ENCODE measurements at places on chromosomes 6 and 20.

GRCh38 chr6:139627091-139627490 lies 252.6 kb upstream of the CITED2 start:
- no peak for DNase-seq

GRCh38 chr20:10853176-10853575 lies 179.4 kb upstream of the JAG1 start:
- DNase-seq, result no peak

DNA sequence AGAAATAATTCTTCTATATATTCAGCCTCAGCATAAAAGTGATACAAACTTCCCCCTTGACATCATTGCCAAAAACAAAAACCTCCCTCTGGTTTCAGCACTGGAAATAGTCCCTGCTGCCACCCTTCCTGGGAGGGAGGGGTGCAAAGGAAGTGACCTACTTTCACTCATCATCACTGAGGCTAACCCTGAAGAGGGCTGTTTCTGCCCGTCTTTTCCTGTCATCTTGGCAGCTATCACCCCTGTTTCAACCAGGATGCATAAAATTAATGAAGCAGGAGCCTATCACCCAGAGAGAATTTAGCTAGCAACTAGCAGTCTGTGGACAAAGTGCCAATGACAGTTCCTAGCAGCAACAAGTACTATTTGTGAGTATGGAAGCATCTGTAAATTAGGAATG lies 397.8 kb downstream of the LAMA2 start:
- DNase-seq, result peak; percentile 89

GRCh38 chr6:45432977-45433376 lies 55.2 kb upstream of the SUPT3H start:
- no peak for DNase-seq

DNA sequence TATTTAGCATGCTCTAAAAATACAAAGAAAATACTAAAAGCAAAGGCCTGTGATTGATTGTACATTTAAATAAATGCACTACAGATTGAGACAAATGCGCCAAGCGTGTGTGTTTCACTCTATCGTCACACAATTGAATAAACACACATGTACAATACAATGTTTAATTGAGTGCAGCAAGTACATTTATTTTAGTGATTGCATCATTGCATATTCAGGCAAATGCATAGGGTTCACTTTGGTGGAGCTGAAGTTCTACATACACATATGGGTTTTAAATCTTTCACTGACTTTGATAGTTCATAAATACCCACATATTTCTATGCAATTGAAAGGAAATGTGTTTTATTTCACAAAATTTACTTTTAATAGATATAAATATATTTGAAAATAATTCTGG lies 750.6 kb upstream of the MMS22L start:
- no peak for DNase-seq

DNA sequence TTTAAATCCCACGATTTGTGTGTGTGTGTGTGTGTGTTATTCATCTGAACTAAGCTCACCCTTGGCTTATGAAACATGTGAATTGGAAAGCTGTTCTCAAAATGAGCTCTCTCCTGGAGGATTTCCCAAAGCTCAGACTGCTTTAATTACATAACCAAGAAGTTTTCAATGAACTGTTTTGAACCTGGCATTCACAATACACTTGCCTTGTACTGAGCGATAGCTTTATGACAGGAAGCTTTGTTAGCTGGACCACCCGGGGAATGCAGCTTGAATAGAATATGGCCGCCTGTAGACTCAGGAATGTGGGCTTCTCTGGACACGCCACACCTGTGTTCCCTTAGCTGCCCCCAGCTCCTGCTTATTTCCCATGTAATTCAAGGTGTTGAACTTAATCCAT lies 71.4 kb upstream of the PREP start:
- DNase-seq, result no peak

- no peak for DNase-seq
Observed at GRCh38 chr20:48008850-48009515, 223.7 kb upstream of the SULF2 start.

- no peak for DNase-seq
Observed at GRCh38 chr6:42569102-42570028, 5.5 kb downstream of the UBR2 start.

DNA sequence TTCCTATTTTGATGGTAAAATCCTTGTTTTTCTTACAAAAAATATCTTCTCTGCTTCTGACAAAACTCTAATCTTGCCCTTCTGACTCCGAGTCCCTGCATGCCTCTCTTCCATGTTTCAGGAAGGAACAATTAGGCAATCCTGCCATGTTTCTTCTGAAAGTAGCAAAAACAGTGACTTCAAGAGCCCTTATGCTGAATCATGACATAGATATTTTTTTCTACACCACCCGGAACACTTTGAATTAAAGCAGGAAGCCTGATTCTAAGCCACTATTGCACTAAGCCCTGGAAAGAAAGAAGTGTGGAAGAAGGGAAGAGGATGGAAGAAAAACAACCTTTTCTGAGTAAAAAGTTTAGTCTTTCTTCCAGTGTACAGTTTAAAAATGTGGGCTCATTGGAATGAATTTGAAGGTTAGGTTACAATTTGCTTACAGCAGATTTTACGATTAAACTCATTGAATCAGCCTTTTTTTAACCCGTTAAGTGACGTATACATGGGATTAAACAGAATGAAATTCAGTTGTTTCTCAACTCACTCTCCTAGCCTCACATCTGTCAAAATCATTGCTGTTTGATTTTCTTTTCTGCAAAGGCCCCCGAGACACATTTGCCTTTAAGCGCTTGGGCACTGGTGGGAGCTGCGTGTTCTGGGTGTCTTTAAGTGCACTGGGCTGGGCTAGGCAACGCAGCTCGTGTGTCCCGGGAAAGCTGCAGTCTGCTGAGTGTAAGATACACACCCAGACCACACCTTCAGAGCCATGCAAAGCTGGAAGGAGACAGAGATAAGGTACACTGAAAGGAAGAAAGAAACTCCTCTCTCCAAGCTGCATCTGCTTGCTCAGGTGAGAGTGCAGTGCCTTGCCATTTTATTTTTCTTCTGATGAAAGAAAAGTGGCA lies 159.4 kb upstream of the CITED2 start:
- no peak for DNase-seq

- no peak for DNase-seq
Observed at GRCh38 chr20:15842872-15843271, 730.4 kb downstream of the KIF16B start.

DNA sequence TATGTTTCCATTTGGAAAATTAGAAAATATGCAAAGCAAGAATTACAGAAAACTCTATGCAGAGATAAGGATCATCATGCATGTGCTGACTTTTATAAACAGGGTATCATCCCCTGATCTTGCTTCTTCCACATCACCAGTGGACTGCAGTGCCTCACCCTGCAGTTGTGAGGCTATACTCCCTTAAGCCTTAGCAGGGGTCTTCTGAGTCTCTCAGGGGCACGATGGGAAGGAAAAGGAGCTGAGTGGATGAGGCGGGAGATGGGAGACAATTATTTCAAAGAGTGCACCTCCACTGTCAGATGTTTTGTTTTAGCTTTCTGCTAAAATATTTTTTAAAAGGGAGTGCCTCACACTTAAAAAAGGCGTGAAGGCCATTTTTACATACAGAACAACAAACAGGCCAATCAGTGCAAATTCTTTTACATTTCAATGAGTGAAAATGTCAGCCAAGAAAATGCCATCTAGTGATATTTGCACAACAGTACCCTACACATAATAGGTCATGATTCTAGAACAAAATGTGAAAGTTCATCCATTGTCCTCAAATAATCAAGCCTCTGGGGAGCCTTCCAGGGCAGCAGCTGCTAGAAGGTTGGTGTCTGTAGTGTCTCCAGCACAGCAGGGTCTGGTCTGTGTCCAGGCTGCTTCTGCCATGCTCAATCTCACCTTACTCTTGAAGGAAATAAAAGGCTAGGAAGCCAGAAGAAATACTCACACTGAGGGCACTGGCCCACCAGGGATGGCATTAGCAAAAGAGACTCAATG lies 13.2 kb upstream of the SERPINB9 start:
- DNase-seq, result no peak

DNA sequence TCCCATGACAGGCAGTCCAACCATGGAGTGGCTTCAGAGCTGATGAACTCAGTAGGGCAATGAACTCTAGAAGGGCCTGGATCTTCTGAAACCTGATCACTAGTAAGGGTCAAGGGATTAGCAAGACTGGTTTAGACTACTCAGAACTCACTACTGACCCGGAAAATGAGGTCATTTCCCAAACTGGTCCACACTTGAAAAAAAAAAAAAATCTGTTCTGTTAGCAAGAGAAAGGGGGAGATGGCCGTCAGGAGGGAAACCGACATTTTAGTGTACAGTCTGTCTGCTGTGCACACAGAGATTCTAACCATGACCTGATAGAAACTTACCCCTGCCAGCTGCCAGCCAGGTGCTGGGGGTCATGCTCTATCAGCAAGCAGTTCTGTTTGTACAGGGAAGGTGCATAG lies 262.4 kb upstream of the AGPAT4 start:
- DNase-seq, result no peak

- DNase-seq, result peak; percentile 98
Observed at GRCh38 chr6:89999154-89999553, 104.9 kb downstream of the GJA10 start.

- no peak for DNase-seq
Observed at GRCh38 chr6:14417377-14417776, 299.8 kb downstream of the CD83 start.

- DNase-seq, result peak; percentile 85
Observed at GRCh38 chr20:3751675-3752385, 15.7 kb downstream of the ADISSP start.

DNA sequence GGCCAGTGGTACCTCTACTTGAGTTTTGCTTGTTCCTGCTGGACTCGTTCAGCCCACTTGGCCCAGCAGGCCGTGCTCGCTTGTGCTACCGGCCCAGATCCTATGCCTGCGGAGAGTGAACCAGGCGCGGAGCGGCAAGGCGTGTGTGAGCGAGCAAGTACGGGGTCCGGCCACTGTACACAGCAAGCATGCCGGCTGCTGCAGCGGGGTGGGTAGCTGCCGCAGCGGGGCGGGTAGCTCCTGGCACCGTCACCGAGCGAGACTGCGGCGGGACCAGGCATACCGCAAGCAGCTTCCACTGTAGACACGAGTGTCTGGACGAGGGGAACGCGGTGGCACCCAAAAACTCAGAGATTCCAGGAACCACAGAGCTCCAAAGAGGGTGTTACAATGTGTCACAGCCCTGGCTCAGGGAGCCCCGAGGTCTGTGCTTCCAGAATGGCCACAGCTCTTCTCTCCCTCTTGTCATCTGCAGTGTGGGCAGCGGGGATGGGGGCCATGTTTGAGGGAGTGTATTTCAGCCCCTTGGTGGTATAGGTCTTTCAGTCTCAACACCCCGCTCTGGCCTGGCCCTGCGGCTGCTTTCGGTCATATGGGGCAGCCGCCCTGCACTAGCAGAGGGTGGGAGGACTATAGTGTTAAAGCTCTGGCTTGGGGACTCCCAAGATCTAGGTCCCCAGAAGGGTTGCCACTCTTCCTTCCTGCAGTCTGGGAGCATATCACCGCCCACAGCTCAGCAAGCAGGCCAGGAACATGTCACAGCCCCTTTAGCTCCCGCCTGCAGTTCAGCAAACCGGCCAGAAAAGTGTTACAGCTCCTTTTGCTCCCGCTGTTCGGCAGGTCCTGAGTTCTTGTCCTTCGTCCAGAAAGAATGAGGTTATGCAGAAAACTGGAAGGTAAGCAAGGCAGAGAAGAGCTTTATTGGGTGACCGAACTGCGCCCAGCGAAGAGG lies 6.1 kb upstream of the RWDD1 start:
- peak; percentile 17 for DNase-seq

- no peak for DNase-seq
Observed at GRCh38 chr20:37954626-37955025, 51.7 kb downstream of the VSTM2L start.

- no peak for DNase-seq
Observed at GRCh38 chr20:41715526-41715925, 97.3 kb upstream of the CHD6 start.

DNA sequence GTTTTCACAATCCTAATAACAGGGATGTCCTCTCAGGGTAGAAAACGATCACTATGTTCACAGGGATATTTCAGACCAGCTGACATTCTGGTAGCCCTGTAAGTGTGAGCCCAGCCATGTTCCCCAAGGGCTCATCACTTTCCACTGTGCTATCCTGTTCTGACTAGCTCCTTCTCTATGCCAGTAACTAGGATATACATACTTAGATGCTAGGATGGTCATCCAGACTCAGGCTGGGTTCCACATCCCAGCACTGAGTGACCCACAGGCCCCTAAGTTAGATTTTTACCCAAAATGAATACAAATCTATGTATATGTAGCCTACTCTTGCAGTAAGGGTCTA lies 83.0 kb downstream of the CD164 start:
- no peak for DNase-seq

- no peak for DNase-seq
Observed at GRCh38 chr6:111823831-111824607, 49.2 kb downstream of the FYN start.

DNA sequence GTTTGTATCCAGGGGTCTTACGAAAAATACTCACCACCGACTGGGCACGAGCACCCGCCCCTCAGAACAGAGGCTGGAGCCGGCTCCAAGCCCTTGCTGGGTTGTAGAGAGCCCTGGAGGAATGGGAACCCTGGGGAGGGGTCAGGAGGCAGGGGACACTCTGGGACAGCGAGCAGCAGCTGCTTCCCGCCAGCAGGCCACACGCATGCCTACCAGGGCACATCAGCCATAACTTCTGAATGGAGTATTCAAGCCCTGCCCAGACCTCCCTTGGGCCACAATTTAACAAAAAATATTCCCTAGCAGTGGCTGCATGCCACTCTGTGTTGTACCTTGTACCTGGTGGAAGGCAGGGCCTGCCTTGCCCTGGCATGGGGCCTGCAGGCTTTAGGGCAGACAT lies 31.6 kb upstream of the CD93 start:
- DNase-seq, result no peak

DNA sequence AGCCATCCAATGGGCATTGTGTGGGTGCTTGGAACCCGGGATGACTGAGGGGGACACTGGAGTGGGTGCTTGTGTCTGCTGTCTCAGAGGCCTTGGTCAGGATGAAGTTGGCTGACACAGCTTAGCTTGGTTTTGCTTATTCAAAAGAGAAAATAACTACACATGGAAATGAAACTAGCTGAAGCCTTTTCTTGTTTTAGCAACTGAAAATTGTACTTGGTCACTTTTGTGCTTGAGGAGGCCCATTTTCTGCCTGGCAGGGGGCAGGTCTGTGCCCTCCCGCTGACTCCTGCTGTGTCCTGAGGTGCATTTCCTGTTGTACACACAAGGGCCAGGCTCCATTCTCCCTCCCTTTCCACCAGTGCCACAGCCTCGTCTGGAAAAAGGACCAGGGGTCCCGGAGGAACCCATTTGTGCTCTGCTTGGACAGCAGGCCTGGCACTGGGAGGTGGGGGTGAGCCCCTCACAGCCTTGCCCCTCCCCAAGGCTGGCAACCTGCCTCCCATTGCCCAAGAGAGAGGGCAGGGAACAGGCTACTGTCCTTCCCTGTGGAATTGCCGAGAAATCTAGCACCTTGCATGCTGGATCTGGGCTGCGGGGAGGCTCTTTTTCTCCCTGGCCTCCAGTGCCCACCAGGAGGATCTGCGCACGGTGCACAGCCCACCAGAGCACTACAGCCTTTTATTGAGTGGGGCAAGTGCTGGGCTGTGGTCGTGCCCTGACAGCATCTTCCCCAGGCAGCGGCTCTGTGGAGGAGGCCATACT lies 49.4 kb downstream of the PYGB start:
- no peak for DNase-seq
